ENCODE measurements at places on chromosomes 2 and 18.

GRCh38 chr2:75523313-75524275, 37.1 kb downstream of the EVA1A start:
- DNase-seq = no peak

GRCh38 chr2:60819155-60819862, 62.1 kb upstream of the REL start:
- DNase-seq = peak; percentile 85

GRCh38 chr18:73087282-73087977, 219.6 kb upstream of the NETO1 start:
- DNase-seq = no peak

- no peak for DNase-seq
Observed at GRCh38 chr2:46481198-46482193, 2.1 kb downstream of the TMEM247 start.

DNA sequence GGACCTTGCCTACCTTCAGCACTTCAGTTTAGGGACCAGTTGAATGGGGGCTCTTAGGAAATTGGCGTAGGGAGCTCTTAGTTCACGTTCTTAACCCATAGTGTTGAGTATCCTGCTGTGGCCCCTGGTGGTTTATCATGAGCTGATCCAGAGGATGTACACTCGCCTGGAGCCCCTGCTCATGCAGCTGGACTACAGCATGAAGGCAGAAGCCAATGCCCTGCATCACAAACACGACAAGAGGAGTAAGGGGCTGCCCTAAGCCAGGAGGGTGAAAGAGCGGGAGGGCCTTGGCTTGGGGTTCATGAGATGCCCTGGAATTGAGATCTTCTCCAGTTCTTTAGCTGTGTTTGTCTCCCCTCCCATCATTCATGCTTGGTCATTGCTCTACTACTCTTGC, 2.9 kb downstream of the RETREG2 start:
- DNase-seq = no peak

DNA sequence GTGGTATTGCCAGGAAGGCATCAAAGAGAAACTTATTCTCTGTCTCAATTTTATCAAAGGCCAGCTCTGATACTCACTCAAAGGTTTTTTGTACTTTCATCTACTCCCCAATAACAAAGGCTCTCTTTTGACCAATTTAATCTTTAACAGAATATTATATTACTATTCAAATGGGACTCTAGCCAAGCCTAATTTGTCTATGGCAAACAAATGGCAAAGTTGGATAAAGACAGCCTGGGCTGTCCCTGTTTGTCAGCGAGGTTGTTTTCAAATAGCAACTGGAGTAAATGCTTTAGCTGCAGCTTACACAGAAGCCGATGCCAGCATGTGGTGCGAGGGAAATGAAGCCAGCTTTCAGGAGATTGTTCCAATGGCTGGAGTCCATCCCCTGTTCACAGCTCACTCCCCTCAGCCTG, 80.1 kb upstream of the CTNNA2 start:
- DNase-seq = no peak

DNA sequence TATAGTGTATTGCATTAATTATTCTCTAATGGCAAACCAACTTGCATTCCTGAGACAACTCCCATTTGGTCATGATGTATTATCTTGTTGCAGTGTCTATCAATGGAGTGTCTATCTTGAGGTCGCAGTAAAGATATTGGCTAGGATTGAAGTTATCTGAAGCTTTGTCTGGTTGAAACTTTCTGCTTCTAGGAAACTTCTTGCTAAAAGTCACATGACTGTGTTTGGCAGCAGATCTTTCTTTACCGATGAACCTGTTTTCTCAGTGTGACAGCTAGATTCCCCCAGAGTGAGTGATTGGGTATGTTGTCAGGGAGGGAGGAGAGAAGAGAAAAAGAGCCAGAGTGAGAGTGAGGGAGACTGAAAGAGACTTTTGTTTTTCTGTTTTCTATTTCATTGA, 119.6 kb downstream of the QPCT start:
- DNase-seq = no peak

DNA sequence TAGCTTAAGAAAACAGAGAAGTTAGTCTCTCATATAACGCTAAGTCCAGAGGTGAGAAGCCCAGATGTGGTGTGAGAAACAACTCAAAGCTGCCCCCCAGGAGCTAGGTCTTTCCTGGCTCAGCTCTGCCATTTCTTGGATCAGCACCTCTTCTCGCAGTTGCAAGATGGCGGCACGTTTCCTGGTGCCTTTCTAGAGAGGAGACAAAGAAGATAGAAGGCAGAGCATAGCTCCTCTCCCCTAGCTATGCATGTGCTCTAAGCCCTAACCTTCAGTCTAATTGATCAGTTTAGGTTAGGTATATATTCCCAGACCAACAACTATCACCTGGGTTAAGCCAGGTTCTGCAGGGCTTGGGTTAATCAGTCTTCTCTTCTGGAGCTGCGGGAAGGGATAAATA, 119.5 kb upstream of the RAB12 start:
- DNase-seq = no peak

DNA sequence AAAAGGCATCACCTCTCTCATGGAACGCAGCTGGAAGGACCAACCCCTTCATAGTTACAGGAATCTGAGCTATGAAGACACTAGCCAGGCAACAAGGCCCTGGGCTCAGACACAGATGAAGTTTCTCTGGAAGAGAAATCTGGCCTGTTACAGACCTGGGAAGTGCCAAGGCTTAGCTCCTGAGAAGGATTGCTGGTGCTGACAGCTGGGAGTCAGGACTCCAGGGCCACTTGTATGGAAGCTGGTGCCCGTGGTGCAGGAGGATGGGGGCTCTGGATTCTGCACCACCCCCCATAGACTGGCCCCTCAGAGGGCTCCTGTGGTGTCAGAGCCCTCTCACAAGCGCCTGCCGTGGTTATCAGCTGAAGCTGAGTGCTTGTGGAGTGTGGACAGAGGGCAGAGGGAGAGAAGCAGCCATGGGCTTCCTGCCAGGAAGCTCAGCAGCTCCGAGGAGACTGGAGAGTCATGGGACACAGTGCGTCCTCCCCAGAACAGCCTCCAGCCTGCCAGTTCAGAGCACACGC, 87.3 kb upstream of the LCLAT1 start:
- DNase-seq = no peak

DNA sequence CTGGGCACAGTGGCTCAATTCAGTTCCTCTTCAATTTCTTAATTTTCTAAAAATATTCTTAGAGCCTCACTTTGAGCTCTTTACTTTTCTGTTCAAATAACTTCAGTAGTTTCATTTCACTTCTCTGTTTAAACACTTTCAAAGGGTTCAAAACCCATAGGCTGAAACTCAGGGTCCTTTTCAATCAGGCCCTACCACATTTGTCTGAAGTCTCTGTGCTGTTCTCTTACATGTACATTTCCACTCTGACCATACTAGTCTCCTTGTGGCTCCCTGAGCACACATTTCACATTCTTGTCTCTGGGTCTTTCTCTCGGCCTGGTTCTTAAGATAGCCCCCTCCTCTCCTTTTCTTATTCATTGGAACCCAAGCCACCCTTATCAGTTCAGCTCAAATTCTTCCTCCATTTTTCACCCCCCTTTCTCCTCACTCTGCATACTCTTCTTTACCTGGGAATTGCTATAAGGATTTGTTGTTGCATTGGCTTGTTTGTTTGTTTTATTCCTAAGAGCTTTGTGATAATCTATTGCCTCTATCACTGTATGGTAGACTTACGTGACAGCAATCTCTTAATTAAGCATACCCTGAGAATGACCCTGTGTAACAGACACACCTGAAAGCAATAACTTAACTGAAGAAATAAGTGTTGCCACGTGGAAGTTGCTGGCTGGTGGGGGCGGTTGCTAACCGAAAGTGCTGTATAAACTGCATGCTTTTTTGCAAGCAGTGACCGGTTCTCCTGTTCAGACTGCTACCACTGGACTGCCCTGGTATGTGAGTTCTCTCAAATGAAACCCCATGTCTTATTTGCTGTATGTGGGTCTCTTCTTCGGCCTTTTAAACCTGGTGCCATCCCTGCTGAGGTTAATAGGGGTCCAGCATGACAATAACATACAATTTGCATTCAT, 27.7 kb upstream of the ACADL start:
- no peak for DNase-seq

DNA sequence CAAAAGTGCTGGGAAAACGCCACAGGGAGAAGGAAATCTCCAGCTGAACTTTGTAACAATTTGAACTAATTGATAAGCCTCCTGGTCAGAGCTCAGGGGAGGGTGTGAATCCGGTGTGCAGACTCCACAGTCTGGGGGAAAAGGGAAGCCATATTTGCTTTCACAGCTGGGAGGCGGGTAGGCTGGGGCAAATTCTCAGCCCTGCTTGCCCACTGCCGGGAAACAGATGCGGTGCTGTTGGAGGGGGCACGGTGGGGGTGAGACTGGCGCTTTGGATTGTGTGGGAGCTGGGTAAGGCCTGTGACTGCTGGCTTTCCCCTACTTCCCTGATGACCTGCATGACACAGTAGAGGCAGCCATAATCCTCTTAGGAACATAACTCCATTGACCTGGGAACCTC, 134.8 kb downstream of the ADCYAP1 start:
- no peak for DNase-seq

GRCh38 chr2:42794271-42795046, 2.1 kb upstream of the HAAO start:
- DNase-seq = no peak

- no peak for DNase-seq
Observed at GRCh38 chr2:234415706-234416105, 81.2 kb downstream of the ARL4C start.

GRCh38 chr2:240917684-240918257, 11.6 kb downstream of the CROCC2 start:
- DNase-seq = no peak

DNA sequence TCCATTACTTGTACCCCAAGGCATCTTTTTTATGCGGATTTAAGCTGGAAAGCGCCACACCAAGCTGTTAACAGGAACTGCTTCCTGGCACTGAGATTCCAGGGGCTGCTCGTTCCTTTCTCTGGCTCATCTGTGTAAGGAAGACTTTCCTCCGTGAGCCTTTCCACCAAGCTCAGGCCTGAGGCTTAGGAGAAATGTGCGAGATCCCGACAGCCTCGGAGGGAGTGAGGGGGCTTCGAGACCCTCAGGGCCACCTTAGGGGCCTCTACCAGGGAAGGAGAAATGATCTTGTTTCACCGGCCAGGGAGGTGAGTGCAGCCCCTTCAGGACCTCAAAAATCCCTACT, 17.1 kb downstream of the B3GNT7 start:
- DNase-seq = no peak

DNA sequence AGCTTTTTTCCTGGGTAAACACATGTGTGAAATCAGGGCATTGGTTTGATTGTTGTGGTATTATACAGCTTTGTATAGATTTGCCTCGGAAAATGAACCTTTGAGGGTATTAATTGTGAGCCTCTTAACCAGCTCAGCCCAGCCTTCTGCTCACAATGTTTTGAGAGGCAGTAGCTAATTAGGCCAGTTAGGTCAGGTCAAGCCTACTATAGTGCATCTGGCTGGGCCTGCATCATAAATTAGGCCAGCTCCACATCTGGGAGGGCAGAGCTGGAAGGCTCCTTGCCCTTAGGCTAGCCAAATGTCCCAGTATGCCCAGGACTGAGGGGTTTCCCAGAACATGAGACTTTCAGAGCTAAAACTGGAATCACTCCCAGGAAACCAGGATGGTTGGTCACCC, 43.0 kb downstream of the LRATD1 start:
- no peak for DNase-seq

GRCh38 chr2:9423922-9424272, 443 bp downstream of the CPSF3 start:
- peak; percentile 9 for DNase-seq

GRCh38 chr2:10559634-10560224, 111.6 kb upstream of the ODC1 start:
- DNase-seq = no peak

DNA sequence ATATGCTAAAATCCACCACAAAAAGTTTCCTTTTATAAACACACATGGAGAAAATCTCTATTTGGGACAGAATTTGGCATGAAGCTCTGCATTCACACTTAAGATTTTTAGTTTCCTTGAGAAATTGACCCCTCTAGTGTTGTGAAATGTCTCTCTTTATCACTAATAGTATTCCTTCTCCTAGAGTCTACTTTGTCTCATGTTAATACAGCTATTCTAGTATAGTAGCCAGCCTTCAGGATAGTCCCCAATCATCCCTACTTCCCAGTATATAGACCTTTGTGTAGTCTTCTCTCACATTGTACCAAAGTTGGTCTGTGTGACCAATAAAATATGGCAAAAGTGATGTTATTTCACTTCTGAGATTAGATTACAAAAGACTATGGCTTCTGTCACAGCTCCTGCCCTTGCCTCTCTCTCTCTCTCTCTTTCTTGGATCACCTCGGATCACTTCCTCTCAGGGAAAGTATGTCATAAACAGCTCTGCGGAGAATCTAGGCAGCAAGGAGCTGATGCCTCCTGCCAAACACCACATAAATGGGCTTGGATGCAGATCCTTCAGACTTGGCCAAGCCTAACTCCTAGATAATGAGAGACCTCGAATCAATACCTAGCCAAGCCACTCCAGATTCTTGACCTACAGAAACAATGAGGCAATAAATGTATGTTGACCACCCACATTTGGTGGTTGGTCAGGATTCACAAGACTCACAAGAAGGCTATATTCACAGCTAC, 59.7 kb upstream of the NABP1 start:
- no peak for DNase-seq

DNA sequence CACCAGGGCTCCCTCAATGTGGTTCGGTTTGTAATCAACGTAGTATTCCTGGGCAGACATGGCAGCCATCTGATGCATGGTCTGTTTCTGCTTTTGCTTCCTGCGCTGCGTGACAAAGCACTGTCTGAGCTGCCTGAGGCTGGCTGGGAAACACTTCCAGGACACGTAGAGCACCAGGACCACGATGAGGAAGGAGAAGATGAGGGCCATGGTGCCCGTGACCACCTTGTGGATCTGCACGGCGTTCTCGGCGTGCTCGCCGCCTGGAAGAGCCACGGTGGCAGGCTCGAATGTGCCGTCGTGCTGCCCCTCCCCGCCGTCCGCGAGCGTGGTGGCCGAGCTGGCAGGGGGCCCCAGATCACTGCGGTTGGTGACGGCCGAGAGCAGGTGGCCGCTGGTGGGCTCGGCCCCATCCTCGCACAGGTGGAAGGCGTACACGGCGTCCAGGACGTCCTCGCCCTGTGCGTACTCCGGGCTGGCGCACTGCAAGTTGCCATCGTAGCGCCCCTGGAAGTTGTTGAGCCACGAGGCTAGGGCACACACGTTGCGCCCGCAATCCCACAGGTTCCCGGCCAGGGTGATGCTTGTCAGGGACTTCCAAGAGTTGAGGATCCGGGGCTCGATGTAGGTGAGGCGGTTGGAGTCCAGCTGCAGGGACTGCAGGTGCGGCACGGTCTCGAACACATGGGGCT, 2.1 kb downstream of the LRRTM1 start:
- DNase-seq = no peak

Measured in stimulated activated CD4-positive, alpha-beta T cell treated with anti-CD3 and anti-CD28 coated beads, TNF-alpha, amount 100 ng/mL, for 48 hours (primary cell).